ENCODE measurements at places on chromosomes 13 and 19.

GRCh38 chr13:32036126-32036695, 4.6 kb downstream of the FRY start:
- DNase-seq: peak; percentile 32

DNA sequence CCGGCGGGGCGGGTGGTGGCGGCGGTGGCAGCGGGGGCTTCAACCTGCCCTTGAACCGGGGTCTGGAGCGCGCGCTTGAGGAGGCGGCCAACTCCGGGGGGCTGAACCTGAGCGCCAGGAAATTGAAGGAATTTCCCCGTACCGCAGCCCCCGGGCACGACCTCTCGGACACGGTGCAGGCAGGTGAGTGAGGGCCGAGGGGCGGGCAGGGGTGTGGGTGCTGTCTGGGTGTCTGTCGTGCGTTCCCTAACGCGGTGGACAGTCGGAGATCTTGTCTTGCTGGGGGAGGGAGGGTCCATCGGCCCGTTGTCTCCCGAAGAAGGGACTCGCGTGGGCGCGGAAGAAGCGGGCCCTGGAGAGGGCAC, 533 bp downstream of the LRCH1 start:
- no peak for DNase-seq

DNA sequence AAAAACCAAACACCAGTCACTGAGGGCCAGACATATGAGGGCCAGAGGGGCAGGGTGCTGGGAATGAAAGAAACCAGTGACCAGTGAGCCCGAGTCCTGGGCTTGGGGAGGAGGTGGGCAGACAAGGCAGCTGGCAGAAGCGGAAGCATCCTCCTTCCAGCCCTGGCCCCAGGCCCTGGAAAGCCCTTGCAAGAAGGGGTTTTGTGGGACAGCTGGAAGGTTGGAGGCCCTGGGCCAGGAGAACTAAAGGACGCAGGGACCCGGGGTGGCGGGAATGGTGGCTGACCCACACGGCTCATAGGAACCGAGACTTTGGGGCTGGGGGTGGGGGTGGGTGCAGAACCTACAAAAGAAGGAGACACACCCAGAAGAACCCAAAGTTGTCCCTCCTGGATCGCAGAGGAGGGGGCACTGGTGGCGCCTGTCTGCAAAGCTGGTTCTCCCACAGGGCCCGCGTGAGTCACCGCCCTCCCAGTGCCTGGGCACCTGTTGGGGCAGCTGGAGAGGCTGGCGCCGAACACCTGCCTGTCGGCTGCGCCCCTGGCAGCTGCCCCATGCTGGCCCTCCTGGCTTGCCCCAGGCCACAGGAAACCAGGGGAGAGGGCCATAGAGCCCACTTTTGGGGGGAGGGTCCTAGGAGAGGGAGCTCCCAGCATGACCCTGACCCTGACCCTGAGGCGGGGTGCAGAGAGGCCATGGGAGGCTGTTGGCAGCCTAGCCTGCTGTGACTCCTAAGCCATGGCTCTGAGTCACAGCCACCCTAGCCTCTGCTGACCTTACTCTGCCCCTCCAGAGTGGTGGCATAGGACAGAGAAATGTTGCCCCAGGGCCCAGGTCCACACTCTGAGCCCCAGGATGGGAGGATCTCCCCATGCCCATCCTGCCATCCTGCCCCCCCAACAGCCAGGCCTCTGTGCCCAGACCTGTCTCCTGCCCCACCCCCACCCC, 802 bp downstream of the DMPK start:
- no peak for DNase-seq

DNA sequence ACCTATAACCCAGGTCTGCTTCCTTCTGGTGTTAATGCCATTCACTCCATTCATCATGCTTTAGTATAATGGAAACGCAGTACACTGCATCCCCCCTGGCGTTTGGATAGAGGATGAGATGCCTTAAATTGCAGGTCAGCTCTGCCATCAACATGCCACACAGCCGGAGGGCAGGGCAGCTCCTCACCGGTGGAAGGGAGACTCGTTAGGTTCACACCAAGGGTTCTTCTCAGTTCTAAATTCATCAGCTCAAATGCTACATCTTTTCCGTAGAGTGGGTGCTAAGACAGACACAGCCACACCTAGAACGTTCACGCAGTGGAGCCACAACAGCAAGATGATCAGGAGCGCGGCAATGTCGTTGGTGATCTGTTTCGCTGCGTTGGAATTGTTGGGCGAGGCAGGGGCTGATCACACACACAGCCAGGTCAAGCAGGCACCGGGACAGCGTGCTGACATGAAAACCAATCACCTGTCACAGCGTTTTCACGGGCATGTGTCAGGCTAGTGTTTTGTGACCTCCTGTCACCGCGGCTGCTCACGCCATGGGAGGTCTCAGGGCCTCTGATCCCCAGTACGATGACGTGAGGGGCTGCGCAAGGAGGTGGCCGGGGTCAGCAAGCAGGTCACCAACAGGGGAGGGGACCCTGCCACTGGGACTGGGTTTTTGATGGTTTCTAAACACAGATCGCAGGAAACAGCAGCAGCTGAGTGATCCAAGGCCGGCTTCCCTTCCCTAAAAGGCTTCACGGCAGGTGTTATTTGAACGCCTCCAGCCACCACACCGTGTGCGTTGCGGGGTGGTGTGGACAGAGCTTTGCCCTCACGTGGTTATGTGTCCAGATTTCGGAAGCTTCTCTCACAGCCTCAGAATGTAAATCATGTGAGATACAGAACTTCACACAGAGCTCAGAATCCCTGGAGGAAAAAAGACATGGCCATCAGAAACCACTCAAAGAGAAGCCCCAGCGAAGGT, 94.3 kb upstream of the IRS2 start:
- DNase-seq: no peak

GRCh38 chr19:7442423-7442822, 46.4 kb downstream of the PEX11G start:
- no peak for DNase-seq

Data from kidney glomerular epithelial cell (primary cell).